ENCODE measurements at places on chromosomes 16 and 17.

DNA sequence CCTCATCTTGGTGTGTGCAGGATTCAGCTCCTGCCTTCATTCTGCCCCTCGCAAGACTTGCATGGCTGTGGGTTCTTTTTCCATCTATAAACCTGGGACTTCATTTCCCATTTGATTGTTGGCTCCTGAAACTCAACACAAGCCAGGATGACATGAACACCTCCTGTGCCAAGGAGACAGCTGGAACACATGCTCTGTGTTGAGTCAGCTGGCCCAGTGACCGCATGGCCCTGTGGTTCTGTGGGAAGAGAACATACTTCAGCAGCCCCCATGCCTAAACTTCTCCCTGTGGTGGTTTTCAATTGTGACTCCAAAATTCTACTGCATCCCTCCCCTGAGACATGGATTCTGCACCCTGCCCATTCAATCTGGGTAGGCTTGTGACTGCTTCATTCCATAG, 57.9 kb upstream of the FOXF1 start:
- no peak for DNase-seq

DNA sequence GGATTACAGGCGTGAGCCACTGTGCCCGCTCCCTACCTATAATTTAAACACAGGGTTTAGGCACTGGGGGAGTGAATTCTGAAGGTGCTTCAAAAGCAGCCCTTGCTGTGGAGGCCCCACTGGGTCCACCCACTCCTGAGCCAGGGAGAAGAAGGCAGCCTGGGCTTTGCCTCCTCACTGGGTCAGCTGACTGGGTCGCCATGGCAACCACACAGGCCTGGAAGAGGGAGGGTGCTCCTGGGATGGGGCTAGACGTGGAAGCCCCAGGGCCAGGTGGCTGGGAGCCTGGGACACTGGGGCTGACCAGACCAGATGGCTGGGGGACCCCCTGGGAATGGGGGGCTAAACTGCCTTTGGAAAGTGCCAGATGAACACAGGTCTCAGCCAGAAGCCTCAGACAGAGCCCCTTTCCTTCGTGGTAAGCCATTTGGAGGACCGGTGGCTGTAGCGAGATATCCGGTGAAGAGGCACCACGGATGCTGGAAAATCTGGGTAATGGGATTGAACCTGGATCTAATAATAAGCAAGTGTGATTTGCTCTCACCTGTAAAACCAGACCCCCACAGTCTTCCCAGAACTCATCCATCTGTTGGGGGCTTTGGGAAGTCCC, 32.9 kb downstream of the TRARG1 start:
- DNase-seq = peak; percentile 10

GRCh38 chr16:16780588-16780987, 401.6 kb downstream of the NPIPA7 start:
- no peak for DNase-seq

DNA sequence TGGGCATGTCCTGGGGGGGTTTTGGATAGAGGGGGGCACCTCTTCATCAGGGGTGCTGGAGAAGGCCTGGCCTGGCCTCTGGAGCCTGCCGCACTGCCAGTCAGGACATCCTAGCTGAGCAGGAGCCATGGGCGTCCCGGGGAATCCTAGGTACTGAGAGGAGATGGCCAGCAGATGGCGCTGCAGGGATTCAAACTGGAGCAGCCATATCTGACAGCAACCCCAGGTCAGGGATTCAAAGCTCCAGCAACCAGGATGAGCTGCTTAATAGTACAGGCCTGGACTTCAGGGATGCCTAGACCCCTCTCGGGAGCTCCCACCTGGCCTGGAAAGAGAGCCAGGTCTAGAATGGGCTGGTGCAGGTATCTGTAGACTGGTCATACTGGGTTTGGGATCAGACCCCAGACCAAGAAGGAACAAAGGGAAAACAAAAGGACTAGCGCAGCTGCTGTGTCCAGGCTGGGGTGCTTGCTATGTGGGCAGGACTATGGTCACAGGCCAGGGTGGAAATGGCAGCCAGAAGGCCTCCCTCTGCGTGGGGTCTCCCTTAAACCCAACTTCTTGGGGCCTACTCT, 306.9 kb upstream of the RBFOX1 start:
- peak; percentile 64 for DNase-seq

GRCh38 chr17:17762744-17763105, 74.1 kb downstream of the SREBF1 start:
- DNase-seq = no peak

DNA sequence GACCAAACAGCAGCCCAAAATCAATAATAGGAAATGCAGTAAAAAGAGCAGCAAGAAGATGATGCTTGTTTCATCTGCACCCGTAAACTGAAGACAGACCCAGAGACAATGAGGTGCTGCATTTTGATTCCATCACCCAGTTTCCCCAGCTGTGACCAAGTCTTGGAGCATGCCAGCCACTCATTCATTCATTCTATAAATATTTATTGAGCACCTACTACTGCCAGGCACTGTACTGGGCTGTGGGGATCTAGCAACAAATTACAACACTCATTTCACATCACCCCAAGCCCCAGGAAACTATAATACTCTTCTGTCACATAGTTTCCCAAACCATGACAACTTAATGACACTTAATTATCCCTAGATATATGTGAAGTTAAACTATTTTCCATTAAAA, 79.2 kb downstream of the TOX3 start:
- no peak for DNase-seq

GRCh38 chr16:982145-983043, 824 bp downstream of the SOX8 start:
- no peak for DNase-seq

DNA sequence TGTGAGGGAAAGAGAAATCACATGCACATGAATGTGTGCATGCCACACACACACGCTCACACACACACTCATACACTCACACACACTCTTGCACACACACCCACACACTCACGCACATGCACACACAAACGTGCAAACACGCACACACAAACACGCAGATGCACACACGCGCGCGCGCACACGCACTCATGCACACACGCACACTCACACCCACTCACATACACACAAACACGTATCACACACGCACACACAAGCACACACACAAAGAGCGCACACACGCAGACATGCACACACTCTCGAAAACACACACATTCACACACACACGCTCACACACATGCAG, 72.2 kb downstream of the GAS7 start:
- no peak for DNase-seq

GRCh38 chr16:31695667-31696066, 168.0 kb downstream of the AHSP start:
- no peak for DNase-seq

- no peak for DNase-seq
These were observed 1725.0 kb downstream of the TP53TG3F start for GRCh38 chr16:35184356-35184870.

GRCh38 chr16:55478827-55479429, at the start of gene MMP2:
Gene MMP2, plus strand, starts transcription at chr16:55479198. Its CDS starts 282 bp downstream, at chr16:55479480.
- peak; percentile 35 for DNase-seq

DNA sequence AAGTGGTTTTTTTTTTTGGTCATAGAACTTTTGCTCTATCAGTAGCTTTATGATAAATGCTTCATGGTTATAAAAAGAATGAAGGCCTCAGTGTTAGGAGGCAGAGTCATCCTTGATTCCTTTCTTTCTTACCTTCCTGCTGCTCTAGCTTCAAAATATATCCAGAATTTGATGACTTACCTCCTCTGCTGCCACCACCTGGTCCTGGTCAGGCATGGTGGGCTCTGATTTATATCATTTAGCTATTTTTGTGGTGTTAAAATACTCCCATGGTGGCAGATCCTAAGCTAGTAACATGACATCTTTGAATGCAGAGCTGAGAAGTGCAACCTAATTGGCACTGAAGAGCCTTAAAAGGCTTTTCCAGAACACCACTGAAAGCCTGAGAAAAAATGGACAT, 508.8 kb upstream of the CDH8 start:
- no peak for DNase-seq

DNA sequence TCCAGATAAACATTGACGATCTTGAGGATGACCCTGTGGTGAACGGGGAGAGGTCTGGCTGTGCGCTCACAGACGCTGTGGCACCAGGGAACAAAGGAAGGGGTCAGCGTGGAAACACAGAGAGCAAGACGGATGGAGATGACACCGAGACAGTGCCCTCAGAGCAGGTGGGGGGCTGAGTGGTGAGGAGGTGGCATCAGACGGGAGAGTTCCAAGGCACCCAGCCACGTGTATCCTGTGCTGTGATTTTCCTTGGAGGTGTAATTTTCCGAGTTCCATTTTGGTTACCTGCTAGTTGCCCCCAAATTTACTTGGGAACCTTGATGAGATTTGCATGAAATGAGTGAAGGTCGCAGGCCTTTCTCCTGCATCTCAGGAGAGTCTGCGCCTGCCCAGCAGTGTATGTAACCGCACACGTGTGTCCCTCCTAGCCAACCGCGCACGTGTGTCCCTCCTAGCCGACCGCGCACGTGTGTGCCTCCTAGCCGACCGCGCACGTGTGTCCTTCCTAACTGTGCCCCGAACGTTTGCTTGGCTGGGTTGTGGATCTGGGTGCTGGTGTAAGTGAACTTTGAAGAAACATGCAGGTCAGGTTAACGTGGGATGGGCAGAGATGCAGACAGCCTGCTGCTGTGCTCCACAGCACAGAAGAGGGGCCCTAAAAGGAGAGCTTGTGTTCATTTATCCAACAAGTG, 10.1 kb downstream of the TCF25 start:
- no peak for DNase-seq

GRCh38 chr16:78005881-78006280, 16.5 kb upstream of the CLEC3A start:
- DNase-seq = no peak

DNA sequence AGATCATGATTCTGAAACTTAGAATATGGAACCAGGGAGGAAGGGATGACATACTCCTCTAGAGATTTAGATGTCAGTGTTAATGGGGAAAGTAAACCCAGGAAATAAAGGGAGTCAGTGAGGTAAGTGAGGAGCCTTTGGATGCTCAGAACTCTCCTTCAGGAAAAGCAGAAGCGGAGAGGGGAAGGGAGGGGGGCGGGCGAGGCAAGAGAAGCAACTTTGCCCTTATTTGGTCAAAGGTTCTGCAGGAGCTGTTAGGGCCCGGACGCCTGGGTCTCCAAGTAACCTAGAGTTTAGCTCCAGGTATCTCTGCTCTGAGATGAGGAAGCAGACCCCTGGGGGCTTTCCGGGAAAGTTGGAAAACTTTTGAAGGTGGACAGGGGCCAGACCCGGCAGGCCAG, 1.3 kb downstream of the PFN1 start:
- DNase-seq = no peak
